ENCODE measurements at places on chromosomes 16 and 17.

DNA sequence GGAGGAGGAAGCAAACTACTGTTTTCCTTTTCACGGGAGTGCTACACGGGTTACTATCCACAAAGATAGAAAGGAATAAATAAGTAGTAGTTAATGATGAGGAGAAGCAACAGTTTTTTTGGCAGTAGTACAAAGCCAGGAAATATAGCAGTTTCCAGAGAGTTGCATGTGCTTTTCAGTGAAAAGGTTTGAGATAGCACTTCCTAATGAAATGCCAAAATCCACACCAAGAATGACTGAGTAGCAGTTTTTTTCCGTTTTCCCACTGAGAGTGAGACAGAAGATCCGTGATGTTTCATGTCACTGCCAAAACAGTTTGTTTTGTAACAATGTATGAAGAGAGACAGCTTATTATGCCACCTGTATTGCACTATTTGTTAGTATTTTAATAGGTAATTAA, 129.1 kb downstream of the STX8 start:
- no peak for DNase-seq

DNA sequence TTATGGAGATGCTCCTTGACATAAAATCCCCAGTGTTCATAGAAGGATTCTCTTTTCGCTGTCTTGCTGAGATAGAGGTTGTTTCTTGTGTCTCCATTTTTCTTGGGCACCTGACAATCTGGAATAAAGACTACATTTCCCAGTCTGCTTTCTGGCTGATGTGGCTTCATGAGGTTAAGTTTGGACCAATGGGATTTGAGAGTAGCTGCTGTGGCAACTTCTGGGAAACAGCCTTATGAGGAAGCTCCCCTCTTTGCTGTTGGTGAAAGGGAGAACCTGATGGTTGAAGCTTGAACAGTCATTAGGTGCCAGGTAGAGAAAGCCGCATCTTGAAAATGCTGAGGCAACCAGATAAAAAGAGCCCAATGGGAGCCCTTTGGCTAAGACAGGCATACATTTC, 24.4 kb downstream of the HS3ST4 start:
- DNase-seq: no peak

GRCh38 chr16:18933501-18933900, 7.3 kb upstream of the SMG1 start:
- DNase-seq: no peak

- DNase-seq: no peak
Measured at GRCh38 chr16:1036726-1037393, 35.7 kb upstream of the SSTR5 start.

- no peak for DNase-seq
Measured at GRCh38 chr16:76668207-76668725, 391.1 kb downstream of the CNTNAP4 start.
